ENCODE measurements at places on chromosomes 13 and 19.

DNA sequence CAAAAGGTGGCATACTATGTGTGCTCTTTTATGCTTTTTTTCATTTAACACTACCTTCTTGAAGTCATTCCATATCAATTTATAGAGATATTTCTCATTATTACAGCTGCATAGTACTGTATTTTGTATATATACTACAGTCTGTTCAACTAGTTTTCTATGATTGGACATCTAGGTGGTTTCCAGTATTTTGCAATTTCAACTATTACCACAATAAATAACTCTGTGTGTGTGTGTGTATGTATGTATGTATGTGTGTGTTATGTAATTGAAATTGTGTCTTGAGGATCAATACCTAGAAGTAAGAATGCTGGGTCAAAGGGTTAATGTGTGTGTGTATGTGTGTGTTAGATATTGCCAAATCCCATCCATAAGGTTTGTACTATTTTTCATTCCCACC is 7.0 kb downstream of the LPAR6 start:
- no peak for DNase-seq

GRCh38 chr13:38395497-38395788 is 45.8 kb downstream of the UFM1 start:
- no peak for DNase-seq

- DNase-seq, result no peak
These were observed 2.7 kb upstream of the RASAL3 start for GRCh38 chr19:15466851-15467733.

DNA sequence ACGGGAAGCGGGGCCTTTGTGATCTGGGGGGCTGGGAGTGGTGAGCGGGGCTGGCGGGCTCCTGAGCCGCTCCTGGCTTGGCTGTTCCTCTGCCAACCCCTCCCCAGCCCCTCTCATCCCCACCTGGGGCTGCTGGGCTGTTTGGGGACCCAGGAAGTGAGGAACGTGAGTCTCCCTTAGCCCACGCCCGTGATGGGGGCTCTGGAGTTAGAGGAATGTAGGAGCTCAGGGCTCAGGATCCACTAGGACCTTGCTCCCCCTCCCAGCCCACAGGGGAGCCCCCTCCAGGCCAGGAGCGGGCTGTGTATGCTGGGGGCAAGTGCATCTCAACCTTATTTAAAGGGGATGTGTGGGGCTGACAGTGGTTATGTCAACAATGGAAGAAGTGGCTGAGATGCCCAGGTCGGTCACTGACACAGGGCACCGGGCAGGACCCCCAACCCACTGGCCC is 134.1 kb downstream of the URI1 start:
- no peak for DNase-seq

DNA sequence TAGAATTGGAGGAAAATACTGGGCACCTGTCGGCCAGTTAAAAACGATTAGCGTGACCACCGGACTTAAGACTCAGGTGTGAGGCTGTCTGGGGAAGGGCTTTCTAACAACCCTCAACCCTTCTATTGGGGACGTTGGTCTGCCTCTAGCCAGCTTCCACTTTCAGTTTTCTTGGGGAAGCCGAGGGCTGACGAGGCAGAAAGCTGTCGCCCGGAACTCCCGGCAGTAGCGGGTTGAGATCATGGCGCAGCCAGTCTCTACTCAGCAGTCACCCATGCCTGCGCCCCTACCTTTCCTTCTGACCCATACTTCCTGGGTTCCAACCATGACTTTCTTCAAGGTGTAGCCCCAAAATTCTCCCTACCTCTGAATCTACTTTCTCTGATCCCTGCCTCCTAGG is 1424.1 kb downstream of the SLITRK1 start:
- no peak for DNase-seq

- DNase-seq, result peak; percentile 99
These were observed 9.1 kb upstream of the OLFM2 start for GRCh38 chr19:9945319-9945966.

- DNase-seq, result no peak
These were observed 1512.0 kb downstream of the SLITRK1 start for GRCh38 chr13:82370316-82370715.

DNA sequence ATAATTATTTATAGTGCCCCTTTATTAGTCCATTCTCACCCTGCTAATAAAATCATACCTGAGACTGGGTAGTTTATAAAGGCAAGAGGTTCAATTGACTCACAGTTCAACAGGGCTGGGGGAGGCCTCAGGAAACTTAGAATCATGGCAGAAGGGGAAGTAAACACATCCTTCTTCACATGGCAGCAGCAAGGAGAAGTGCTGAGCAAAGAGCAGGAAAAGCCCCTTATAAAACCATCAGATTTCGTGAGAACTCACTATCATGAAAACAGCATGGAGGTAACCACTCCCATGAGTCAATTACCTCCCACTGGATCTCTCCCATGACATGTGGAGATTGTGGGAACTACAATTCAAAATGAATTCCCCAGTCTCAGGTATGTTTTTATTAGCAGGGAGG is 89.9 kb upstream of the STARD13 start:
- DNase-seq, result no peak

DNA sequence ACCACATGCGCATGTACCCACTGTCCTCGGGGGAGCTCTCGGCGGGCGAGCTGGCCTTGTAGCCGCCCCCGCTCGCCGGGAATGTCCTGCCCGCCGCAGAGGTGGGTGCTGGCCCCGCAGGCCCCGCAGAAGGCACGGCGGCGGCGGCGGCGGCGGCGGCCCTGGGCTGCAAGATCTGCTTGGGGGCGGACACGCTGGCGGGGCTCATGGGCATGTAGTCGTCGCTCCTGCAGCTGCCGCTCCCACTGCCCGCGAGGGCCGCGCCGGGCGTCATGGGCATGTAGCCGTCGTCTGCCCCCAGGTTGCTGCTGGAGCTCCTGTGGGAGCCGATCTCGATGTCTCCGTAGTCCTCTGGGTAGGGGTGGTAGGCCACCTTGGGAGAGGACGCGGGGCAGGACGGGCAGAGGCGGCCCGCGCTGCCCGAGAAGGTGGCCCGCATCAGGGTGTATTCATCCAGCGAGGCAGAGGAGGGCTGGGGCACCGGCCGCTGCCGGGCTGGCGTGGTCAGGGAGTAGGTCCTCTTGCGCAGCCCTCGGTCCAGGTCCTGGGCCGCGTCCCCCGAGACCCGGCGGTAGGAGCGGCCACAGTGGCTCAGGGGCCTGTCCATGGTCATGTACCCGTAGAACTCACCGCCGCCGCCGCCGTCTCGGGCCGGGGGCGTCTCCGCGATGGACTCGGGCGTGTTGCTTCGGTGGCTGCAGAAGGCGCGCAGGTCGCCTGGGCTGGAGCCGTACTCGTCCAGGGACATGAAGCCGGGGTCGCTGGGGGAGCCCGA is 2.4 kb downstream of the IRS2 start:
- no peak for DNase-seq

DNA sequence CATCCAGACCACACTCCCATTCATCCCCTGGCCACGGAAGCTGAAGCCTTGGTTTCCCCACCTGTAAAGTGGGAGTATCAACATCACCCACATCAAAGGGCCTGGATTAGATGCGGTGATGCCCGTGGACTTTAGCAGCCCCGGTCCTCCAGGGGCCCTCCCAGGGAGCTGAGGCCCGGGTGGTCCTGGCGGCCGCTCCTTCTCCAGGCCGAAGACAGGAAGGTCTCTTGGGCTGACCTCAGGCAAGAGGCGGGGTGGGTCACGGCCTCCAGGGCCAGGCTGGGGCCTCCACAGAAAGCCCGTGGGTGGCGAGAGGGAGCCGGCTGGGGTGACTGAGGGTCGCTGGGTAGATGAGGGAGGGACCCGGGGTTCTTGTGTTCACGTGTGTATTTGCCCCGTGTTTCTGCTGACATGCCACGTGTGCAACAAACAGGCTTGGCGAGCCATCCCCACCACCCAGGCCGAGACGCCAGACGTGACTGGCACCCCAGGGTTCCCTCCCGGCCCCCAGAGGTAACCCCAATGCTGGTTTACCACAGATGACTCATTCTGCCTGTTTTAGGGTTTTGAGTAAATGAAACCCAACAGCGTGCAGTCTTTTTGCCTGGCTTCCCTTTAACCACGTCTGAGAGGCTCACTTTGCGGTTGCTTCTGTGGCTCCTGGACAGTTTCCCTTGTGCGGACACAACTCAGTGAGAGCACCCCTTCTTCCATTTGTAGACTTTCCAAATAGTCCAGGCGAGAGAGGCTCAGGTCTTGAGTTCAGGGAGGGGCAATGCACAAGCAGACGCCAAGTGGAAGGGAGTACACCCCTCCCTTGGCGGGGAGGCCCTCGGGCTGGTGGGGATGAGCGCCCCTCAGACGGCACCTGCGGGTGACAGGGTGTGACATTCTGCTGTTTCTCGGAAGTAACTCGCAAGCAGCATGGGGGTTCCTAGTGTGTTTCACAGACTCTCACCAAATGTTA is 42.9 kb downstream of the C13orf46 start:
- no peak for DNase-seq

- DNase-seq, result peak; percentile 29
These were observed 494.3 kb downstream of the COG6 start for GRCh38 chr13:40149611-40150274.

DNA sequence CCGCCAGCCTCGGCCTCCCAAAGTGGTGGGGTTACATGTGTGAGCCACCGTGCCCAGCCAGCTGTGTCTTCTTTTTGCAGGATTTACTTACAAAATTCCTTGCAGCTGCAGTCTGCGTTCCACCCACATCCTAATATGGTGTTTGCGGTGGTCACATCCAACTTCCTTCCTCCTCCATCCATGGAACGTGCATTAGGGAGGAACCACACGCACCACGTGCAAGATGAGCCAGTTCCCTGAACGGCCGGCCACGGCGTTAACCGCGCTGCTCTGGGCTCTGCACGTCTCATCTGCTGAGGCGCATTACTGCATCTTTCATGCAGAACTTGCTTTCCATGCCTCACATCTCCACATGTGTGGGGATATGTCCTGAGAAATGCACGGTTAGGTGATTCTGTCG is 13.0 kb upstream of the SIGLEC11 start:
- DNase-seq, result no peak

DNA sequence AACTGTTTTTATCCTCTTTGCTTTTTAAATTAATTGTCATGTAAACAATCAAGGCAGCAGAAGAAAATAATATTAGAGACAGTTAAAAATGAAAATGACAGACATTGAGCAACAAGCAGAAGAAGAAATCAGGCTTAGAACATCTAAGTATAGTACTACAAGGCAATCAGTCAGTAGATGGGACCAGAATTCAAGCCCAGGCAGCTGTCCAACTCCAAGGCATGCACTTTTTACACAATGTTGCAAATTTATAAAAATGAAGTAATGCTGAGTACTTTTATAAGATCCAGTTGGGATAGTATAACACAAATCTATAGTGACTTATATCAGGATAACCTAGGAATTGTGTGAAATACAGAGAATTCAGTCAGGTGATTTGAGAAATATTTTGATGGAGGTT is 2815.8 kb downstream of the PCDH9 start:
- no peak for DNase-seq

GRCh38 chr13:32075170-32075851 is 43.7 kb downstream of the FRY start:
- DNase-seq, result no peak

DNA sequence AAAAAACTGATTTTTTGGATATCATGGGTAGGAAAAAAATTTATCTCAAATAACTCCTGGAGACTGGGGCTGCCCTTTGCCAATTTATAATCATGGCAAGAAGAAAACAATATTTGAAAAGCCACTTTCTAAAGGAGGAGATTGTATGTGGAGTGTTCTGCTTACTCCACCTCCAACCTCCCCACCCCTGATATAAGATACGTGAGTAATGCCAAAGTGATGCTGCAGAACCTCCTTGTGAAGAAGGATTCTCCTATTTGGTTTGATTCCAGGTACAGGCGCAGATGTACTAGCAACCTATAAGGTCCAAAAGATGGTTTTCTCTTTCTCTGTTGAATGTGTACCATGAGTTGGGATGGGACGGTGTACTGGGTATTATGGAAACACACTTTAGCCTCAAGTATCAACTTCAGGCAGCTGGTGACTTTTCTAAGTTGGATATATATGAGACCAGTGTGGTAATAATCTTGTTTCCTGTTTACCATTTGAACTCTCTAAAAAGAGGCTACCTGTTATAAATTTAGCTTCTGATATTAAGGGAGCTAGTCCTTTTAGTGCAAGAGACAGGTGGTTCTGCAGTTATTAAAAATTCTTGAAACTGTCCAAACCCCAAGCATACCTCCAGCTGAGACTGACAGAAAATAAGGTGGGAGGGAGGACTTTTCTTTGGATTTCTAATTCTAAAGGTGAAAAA is 724.0 kb upstream of the MIR17HG start:
- DNase-seq, result no peak

GRCh38 chr13:48975101-48975855 is 434 bp upstream of the FNDC3A start:
- DNase-seq, result peak; percentile 12

- no peak for DNase-seq
These were observed 1.1 kb downstream of the STK24 start for GRCh38 chr13:98575904-98576199.

DNA sequence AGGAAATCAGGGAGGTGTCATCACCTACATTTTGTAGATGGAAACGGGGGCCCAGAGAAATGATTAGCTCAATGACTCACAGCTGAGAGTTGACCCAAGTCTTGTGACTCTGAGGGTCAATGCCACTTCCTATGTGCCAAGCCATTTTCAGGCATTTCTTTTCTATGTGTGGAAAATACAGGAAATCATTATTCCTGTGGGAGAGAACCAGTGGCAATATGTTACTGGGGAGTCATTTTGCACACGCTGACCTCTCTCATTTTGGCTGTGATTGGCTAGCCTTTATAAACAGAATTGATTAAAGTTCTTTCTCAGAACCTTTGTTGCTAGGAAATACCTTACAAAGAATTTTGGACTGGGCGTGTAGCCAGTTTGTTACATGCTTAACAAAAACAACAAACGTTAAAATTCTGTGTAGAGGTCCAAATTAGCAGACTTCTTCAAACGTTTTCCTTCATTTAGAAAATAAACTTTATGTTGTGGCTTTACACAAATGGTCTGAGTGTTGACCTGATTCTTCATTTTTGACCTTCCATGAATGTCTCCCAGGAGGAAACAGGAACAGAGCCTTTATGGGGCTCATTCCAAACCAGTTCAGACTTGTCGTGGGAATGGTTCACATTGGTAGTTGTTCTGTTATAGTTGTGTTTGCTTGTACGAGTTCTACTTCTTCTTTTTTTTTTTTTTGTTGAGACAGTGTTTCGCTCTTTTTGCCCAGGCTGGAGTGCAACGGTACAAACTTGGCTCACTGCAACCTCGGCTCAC is 11.4 kb downstream of the PCCA start:
- no peak for DNase-seq
